ENCODE measurements at places on chromosomes 2 and 18. TPM values are rescaled to one million over a fixed set of nuclear protein-coding genes. Genes with fewer than 3 reads are reported as not detected.

The CYRIA gene
- 1.9 TPM for total RNA-seq

- DNase-seq: no peak
Observed at GRCh38 chr18:79436556-79437275, 41.0 kb downstream of the NFATC1 start.

DNA sequence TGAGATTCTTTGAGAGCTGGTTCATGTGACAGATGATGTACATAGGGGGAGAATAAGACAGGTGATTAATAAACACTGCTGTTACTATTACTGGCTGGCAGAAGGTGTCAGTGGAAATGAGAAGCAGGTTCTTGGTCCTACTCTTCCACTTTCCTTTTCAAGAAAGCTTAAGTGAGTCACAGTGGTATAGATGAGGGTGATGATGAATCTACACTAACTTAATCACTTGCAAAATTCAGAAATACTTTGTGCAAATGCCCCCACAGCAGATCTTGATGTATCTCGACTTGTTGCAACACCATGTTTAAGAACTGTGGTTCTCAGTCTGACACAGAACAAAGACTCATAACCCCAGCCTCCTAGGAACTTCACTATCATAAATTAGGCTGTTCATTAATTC, 35.9 kb upstream of the MGAT5 start:
- no peak for DNase-seq

- DNase-seq: no peak
Observed at GRCh38 chr18:55100817-55101457, 141.7 kb upstream of the CCDC68 start.

DNA sequence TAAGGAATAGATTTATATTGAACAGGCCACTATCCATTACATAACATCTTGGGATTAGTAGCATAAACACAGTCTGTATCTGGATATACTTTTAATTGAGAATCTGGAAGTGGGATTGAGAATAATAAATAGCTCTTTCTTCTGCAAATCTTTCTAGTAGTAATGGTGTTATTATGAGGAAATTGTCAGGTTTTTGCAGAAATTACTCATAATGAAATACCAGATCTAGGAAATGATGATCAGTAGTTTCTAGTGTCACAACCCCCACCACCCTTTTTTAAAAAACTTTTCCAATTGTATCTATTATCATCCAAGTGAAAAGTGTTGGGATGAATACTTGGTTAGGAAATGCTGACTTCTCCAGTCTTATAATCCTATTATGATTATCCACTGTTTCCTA, 18.7 kb downstream of the NBEAL1 start:
- no peak for DNase-seq

DNA sequence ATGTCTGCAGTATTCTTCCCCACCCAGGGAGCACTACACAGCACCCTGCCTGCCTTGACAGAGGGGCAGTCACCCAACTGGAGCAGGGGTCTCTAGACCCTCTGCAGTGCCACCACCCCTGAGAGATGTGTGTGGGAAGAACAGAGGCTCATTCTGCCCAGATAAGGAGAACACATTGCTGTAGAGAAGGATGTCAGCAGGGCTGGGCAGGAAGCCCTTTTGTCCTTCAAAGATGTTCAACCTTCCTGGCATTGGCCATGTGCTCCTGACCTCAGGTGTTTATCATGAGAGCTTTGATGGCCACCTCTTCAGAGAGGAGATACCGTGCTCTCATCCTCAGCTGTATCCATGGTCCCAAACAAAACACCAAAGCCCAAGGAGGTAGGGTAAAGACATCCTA, 4.6 kb upstream of the TEX51 start:
- no peak for DNase-seq
